Right cardiac atrium (tissue), 5 donors: ENCODE measurements at places on chromosomes 2 and 18. TPM values are rescaled to one million over a fixed set of nuclear protein-coding genes. Genes with fewer than 3 reads are reported as not detected.
A peak's percentile ranks its signal among the peaks of the same experiment; 100 is the strongest.

- no peak for DNase-seq
Measured at GRCh38 chr2:27752551-27753237, 18.8 kb upstream of the MRPL33 start.

DNA sequence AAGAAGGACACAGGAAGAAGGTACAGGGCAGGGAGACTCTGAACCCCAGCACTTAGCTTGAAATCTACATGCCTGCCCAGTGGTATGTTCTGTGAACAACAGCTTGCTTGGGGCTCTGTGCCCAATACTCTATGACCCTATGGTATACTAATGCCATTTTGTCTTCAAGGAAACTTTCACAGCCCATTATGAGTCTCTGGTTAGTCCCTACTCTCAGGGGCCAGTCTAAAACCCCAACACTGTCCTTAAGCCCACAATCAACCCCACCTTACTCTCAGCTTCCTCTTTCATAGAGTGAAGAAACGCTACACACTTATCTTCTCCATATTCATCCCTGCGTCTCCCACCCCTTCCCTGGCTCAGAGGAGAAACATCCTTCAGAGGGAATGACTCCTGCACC is 16.0 kb downstream of the NEB start:
- DNase-seq: no peak

- peak; percentile 2 for DNase-seq
Measured at GRCh38 chr2:232983669-232984140, 29.4 kb downstream of the NGEF start.

GRCh38 chr2:199940373-199940772 is 14.9 kb downstream of the TYW5 start:
- DNase-seq: no peak

DNA sequence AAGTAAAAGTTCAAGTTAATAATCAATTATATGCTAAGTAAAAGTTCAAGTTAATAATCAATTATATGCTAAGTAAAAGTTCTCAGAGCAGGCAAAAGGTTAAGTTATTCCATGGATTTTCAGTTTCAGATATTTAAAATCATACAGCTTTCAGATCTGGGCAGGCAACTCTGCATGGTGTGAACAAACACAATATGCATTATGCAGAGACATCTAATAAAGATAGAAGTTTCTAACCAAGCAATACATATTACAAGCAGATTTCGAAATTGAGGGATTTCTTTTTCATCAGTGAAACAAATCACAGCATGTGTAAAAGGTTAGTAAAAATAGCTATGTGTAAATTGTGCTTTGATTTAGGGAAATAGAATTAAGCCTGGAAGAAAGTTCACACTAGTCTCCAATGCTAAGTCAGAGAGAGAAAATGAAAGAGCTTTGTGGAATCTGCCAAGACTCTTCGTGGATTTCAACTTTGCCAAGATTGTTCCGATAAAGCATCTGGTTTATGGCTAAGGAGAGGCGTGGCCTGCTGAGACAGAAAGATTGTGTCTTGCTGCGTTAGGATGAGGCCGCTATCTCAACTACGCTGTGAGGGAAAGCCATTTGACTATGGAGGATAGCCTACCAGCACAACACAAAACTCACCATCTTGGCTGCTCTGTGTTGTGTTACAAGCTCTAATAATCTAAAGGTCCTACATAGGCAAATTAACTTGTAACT is 60.1 kb upstream of the SLC16A14 start:
- DNase-seq: no peak

Gene CKAP2L
- 0.26 TPM for total RNA-seq

Gene WNT10A
- total RNA-seq: not detected

Gene SERPINB12
- not detected for total RNA-seq
